ENCODE measurements at places on chromosomes 16 and 17.

GRCh38 chr17:1486802-1487695 is 5.4 kb downstream of the MYO1C start:
- peak; percentile 68 for DNase-seq

DNA sequence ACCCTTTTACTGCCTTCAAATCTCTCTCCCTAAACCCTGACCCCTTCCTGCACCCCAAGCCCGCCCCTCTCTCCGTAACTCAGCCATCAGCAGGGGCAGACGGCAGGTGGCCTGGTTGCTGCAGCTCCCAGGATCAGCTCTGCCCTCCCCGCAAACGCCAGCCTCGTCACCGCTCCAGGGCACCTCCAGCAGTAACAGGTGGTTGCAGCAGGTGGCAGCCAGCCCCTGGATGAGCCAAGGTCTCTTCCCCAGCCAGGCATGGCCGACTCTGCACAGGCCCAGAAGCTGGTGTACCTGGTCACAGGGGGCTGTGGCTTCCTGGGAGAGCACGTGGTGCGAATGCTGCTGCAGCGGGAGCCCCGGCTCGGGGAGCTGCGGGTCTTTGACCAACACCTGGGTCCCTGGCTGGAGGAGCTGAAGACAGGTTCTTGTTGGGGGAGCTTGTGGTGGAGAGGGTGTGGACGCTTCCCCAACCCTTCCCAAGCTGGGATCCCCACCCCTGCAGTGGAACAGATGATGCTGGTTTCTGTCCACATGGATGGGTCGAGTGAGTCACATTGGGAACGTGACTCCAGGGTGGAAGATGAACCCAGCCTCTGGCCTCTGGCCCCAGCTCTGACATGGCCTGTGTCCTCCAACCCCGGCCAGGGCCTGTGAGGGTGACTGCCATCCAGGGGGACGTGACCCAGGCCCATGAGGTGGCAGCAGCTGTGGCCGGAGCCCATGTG is 558 bp downstream of the HSD3B7 start:
- no peak for DNase-seq

GRCh38 chr17:73514146-73514863 is 129.9 kb downstream of the SDK2 start:
- no peak for DNase-seq

DNA sequence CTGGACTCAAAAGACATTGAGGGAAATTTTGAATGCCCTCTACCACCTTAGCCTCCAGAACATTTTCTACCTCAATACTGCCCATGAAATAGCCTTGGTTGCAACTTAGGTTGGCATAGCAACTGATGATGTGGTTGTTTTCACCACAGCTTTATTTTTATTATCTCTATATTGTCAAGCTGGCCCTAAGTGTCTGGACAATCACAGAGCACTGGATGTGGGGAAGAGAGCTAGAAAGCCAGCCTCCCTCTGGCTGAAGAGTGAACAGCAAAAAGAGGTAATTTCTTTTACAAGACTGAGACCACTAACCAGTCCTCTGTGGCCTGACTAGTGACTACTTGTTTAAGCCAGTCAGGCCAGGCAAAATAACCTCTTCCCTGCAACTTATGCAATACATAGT is 159.6 kb downstream of the HS3ST2 start:
- DNase-seq, result no peak

DNA sequence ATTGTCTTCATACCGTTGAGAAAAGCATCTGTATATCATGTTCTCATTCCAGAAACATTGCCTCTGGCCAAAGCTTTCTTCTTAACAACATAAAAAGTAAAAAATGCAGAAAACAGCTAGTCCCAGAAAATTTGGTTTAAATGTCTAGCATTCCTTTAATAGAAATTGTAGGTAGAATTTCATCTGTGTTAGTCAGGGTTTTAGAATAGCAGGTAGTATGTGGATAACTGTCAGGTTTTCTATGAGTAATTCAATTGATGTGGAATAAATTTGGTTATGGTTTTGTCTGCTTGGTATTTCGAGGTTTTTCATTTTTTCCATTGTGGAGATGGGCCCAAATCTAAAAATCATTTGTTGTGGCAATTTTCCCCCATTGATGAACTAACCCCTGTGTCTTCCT is 616.7 kb downstream of the KCNJ2 start:
- DNase-seq, result no peak

- DNase-seq, result peak; percentile 39
These were observed 344.9 kb downstream of the CPPED1 start for GRCh38 chr16:12458591-12459358.

DNA sequence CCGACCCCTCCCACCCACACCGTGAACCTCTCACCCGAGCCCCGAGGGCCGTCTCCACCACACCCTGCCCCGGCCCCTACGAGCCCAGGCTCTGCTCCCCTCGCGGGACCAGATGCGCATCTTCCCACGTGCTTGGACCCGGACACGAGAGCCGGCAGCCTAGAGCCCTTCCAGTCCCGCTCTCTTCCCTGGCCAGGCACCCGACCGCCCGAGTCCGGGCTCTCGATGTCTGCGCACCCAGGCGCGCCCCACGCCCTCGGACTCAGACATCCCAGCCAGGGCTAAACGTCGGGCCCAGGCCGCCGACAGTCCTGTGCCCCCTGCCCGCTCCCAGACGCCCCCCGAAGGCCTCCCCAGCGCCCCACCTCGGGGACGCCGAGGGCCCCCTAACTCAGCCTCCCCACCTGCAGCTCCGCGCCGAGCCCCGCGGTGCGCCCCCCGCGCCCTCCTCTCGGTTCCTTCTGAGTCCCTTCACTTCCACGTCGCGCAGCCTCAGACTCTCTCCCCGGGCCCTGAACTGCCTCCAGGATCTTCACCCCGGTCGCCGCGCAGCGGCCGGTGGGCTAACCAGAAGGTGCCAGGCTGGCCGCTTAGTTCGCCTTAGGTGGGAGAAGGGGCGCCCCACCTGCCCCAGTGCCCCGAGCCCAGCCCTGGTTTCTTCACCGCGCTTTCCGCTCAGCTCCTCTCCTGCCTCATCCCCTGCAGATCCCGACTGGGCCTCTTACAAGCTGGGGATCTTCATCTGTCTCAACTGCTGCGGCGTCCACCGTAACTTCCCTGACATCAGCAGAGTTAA is 688 bp downstream of the ADAP2 start:
- no peak for DNase-seq

All from CD8-positive, alpha-beta T cell (primary cell).